Muscle of leg (tissue), 16 donors: ENCODE measurements at places on chromosomes 2 and 18.

DNA sequence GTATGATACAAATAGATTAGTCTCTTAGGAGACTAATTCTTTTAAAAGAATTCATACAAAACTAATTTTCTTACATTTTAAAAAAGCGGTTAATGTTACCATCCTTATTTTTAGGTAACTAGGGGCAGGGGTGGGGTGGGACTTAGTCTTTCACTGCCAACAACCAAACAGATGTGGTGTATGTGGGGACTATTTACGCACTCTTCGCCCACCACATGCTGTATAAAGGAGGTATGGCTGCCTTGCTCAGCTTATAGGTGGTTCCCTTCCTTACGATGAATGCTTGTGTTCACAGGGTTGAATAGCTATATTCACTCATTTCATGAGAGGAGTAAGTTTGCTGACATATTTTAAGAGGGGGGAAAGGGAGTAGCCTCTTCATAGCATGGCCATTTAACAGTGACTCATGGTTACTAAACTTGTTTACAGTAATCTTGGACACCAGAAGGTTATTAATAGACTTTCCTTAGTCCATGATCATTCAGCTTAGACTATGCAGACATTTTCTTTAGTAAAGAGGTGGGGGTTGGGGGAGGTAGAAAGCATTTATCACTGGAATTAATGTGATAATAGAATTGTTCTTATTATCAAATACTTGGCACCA lies 61.8 kb downstream of the CAB39 start:
- peak; percentile 36 for DNase-seq

- no peak for DNase-seq
Observed at GRCh38 chr18:42915299-42915698, 200.2 kb downstream of the RIT2 start.

GRCh38 chr2:236644502-236644911 lies 74.9 kb downstream of the ACKR3 start:
- no peak for DNase-seq

DNA sequence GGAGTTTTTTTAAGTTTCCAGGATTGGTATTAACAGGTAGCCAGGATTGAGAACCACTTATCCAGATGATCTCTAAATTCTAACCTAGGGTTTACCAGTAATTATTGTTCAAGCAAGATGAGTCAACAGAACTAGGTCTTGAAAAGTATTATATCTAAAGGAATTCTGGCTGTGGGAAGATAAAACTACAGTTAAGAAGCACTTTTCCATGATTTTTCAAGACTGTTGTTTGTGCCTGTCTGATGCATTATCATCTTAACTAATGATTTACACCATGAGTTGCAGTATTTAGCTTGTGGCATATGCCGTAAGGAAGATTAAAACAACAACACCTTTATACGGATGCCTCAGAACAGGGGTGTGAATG lies 142.2 kb upstream of the CCDC68 start:
- DNase-seq, result no peak

DNA sequence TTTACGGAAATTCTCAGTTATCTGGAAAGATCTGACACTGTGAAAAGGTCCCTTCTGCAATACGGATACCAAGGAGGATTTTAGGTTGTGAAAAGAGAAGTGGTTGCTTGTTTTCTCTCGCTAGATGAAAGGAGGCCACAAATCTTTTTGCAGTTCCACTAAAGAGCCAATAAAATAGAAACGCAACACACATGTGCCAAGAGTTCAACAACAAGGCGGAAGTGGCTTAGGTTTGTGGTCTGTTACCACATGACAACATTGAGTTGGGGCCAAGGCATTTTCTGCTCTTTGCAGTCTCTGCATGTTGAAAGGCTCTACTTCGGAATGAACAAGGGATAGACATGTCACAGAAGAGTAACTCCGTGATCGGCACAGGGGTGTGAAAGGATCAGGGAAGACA lies 115.7 kb upstream of the OSR1 start:
- peak; percentile 81 for DNase-seq

DNA sequence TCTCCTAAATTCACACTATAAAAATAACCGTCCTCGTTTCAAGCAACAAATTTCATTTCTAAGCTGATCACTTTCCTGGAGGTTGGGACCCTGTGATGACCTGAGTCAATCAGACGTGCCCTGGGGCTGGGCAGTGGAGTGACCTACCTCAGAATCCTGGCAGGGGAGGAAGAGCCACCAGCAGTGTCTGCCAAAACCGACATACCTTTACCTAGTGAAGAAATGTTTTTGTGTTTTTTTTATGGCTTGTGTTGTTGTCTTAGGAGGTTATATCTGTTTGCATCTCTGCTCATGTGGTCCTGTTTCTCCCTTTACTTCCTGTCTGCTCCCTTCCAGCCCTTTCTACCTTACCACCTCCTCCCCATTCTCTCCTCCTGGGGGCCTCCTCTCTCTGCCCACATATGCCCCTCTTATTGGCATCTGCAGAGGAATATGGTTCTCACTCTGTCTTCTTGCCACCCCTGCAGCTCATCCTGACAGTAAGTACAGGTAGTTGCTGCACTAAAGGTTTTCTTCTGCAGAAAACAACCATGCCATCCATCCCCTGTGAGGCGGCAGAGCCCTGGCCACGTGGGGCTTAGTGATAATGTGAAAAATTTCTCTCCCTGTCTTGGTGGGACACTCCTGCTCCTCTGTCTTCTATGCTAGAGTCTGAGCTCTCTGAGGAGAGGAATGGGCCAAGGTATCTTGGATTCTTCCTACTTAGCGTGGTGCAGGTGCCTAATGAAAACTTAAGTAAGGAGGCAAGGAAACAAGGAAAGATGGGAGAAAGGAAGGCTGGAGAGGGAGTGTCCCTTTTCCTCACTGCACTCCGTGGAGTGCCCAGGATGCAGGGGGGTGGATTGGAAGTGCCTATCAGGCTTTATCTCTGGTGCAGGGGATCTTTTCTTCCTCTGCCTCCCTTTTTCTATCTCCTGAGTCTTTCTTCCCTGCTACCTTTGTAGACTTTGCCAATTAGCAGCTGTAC lies 15.4 kb downstream of the ACOXL start:
- DNase-seq, result no peak

GRCh38 chr2:16407358-16407757 lies 258.3 kb downstream of the CYRIA start:
- peak; percentile 41 for DNase-seq

DNA sequence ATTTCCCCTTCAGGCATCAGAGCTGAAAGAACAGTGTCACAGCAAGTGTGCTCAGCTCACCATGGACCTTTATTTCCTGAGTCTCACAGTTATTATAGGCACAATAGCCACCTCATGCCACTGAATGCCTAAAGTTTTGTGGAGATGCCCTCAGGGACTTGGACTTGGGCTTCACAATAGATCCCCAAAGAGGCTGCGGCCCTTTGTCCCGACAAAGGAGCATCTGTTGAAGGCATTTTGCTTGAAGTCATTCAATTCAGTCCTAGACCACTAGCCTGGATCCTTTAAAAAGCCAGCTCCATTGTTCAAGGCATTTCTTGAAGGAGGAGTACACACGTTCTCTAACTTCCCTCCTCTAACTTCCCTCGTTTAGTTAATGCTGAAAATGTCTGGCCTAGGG lies 125.4 kb downstream of the DCC start:
- no peak for DNase-seq
